ENCODE measurements at places on chromosomes 1 and 21. TPM values are rescaled to one million over a fixed set of nuclear protein-coding genes. Genes with fewer than 3 reads are reported as not detected.

The PCAT6 gene
- 1.0 TPM for total RNA-seq

The PTGER3 gene
- 62.9 TPM for total RNA-seq

The TNFRSF4 gene
- 305 TPM for total RNA-seq

The TMEM240 gene
- total RNA-seq, result 1.6 TPM

The RNF187 gene
- total RNA-seq, result 69.5 TPM

The OR2L5 gene
- not detected for total RNA-seq

The SYT2 gene
- total RNA-seq, result not detected

The VHLL gene
- total RNA-seq, result not detected

DNA sequence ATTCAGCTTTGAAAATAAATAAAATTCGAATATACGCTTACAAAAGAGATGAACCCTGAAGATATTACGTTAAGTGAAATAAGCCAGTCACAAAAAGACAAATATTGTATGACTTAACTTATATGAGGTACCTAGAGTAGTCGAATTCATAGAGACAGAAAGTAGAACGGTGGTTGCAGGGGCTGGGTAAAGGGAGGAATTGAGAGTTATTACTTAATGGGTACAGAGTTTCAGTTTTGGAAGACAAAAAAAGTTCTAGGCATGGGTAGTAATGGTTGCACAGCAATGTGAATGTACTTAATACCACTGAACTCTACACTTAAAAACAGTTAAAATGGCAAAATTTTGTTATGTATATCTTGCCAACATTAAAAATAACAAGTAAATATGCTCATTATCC lies 48.6 kb upstream of the ZNHIT6 start:
- no peak overlapping the region for H3K4me3 ChIP-seq
- no peaks in the 10 kb centered on the region for H3K27me3 ChIP-seq
- no peak for DNase-seq
- no peak overlapping the region for H3K27ac ChIP-seq
- H3K4me1 ChIP-seq, result no peaks in the 10 kb centered on the region

- H3K27ac ChIP-seq, result no peak overlapping the region
- peaks cover 12% of the 10 kb centered on the region for H3K4me1 ChIP-seq
- H3K36me3 ChIP-seq, result no peaks in the 10 kb centered on the region
- no peak overlapping the region for H3K4me3 ChIP-seq
- H3K27me3 ChIP-seq, result peaks cover 31% of the 10 kb centered on the region
- DNase-seq, result no peak
Observed at GRCh38 chr1:164726235-164726634, 167.3 kb downstream of the PBX1 start.

- H3K4me3 ChIP-seq, result no peak overlapping the region
- H3K4me1 ChIP-seq, result no peaks in the 10 kb centered on the region
- no peaks in the 10 kb centered on the region for H3K36me3 ChIP-seq
Observed at GRCh38 chr1:47507881-47508701, 70.2 kb downstream of the FOXD2 start.

DNA sequence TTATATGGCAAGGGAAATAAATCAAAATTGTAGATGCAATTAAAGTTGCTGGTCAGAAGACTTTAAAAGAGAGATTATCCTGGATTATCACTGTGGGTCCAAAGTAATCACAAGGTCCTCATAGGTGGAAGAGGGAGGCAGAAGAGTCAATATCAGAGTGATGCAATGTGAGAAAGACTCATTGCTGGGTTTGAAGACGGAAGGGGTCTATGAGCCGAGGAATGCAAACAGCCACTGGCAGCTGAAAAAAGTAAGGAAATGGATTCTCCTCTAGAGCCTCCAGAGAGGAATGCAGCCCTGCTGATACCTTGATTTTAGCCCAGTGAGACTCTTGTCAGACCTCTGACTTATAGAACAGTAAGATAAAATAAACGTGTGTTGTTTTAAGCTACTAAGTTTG lies 59.8 kb upstream of the MUTYH start:
- no peaks in the 10 kb centered on the region for H3K27me3 ChIP-seq
- H3K4me1 ChIP-seq, result peaks cover 7% of the 10 kb centered on the region
- no peaks in the 10 kb centered on the region for H3K36me3 ChIP-seq
- no peak overlapping the region for H3K27ac ChIP-seq
- no peak overlapping the region for H3K4me3 ChIP-seq
- no peak for DNase-seq

GRCh38 chr1:203052601-203053000 lies 26.3 kb downstream of the PPFIA4 start:
- H3K4me1 ChIP-seq, result no peaks in the 10 kb centered on the region
- H3K4me3 ChIP-seq, result no peak overlapping the region
- no peaks in the 10 kb centered on the region for H3K36me3 ChIP-seq
- H3K27me3 ChIP-seq, result peaks cover 17% of the 10 kb centered on the region
- no peak for DNase-seq

DNA sequence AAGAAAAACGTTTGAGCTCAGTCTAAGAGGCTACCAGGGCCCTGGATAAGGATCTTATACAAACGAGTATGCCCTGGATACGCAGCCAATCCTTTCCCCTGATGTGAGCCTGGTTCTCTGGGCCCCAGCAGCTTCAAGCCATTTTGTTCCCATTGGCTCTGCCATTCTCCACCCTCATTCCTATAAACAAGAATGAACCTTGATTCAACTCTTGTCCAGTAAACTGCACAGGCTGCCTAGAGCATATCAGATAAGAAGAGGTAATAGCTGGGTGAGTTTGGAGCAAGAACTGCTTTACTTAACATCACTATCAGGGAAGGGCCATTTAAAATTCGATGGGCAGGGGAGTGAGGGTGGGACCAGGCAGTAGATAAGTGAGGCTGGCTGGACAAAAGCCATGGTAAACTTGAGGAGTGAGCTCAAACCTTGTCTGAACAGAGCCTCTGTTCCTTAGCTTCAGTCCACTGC lies 11.3 kb downstream of the BTG2 start:
- H3K36me3 ChIP-seq, result peaks cover 5% of the 10 kb centered on the region
- no peaks in the 10 kb centered on the region for H3K27me3 ChIP-seq
- H3K27ac ChIP-seq, result no peak overlapping the region
- no peak for DNase-seq

DNA sequence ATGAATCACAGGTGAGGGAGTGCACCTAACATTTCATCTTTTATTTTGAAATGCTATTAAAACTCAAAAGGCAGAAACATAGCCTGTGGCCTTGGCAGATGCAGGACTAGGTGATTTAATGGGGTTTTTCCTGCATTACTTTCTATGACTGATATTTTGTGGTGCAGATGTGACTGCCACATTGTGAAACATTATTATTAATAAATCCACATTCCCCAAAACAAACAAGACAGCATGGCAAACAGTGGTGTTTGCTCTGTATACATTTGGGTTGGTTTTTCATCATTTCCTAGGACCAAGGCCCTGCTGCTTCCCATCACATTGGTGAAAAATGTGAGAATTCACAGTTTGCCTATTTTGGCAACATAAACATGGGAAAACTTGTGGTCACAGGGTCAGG lies 247.6 kb upstream of the SGIP1 start:
- H3K4me1 ChIP-seq, result peaks cover 68% of the 10 kb centered on the region
- peaks cover 21% of the 10 kb centered on the region for H3K36me3 ChIP-seq

GRCh38 chr1:32111789-32112188 lies 3.9 kb downstream of the KPNA6 start:
- no peak overlapping the region for H3K27ac ChIP-seq
- peak overlapping the region; percentile 1 for H3K4me3 ChIP-seq
- H3K36me3 ChIP-seq, result no peaks in the 10 kb centered on the region
- no peak for DNase-seq
- peaks cover 46% of the 10 kb centered on the region for H3K4me1 ChIP-seq
- H3K27me3 ChIP-seq, result no peaks in the 10 kb centered on the region

DNA sequence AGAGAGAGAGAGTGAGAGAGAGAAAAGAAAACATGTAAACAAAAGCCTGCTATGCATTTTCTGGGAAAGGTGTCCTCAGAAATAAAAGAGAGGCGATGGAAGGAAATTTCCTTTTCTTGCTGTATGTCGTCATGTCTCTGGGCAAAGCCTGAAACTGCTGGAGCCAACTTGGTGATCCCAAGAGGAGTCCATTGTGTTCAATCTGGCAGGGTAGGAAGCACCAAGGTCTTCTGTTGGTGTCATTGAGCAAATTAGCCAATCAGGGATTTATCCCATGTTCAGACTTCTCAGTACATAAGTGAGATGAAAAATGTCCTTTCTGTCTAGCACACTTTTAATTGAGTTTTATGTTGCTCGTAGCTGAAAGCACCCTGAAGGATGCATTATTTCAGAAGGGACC lies 260.0 kb upstream of the KAZN start:
- H3K4me1 ChIP-seq, result no peaks in the 10 kb centered on the region
- peaks cover 14% of the 10 kb centered on the region for H3K27me3 ChIP-seq
- no peaks in the 10 kb centered on the region for H3K36me3 ChIP-seq

DNA sequence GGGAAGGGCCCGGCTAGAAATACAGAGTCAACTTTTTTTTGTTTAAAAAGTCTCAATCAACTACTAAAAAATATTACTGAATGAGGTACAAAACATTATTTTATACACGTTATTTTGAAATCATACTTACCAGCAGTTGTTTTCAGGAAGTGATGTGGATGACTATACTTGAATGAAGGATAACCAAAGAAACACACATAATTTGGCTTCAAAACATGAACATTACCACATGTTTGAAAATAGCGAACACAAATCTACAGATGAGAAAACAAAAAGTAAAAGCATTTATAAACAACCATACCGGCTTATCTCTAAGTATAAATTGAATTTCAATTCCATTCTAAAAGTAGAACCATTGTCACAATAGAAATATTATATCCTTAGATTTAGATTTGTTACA lies 9.0 kb downstream of the DBT start:
- no peak for DNase-seq
- H3K27me3 ChIP-seq, result no peaks in the 10 kb centered on the region
- H3K36me3 ChIP-seq, result peaks cover 4% of the 10 kb centered on the region
- no peak overlapping the region for H3K4me3 ChIP-seq
- H3K27ac ChIP-seq, result no peak overlapping the region

- no peak overlapping the region for H3K27ac ChIP-seq
- H3K4me3 ChIP-seq, result no peak overlapping the region
- peaks cover 8% of the 10 kb centered on the region for H3K27me3 ChIP-seq
Observed at GRCh38 chr1:171969813-171970212, 128.5 kb downstream of the DNM3 start.

GRCh38 chr21:33232291-33233034 lies 2.7 kb downstream of the IFNAR2 start:
- H3K4me1 ChIP-seq, result peaks cover 61% of the 10 kb centered on the region
- no peak for DNase-seq

DNA sequence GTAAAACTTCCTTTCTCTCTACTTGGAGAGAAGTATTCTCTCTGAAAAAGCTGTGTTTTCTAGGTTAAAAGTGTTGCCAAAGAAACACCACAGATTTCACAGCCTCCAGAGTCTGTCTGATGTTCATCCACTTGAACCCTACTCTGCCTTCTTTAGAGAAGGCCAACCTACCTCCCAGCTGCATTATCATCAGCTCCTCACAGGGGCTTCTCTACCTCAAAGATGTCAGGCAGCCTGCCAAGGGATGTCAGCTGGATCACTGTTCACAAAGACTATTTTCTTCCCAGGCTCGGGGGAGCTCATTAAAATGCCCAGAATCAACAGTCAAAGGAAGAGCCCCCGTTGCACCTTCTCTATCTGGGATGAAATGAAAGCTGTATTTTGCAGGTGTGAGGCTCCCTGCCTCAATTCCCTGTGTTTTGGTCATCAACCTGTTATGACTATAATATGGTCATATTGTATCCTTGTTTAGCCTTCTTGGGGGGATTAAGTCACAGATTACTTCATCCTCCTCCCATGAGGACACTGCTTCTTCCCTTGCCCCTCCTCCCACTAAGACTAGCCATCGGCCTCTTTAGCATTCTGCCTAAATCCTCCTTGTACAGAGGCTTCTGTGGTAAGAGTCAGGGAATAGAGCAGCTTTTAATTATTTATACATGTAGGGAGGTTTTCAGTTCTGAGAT lies 25.7 kb downstream of the ANGPTL7 start:
- no peaks in the 10 kb centered on the region for H3K4me1 ChIP-seq
- no peak overlapping the region for H3K27ac ChIP-seq
- no peaks in the 10 kb centered on the region for H3K27me3 ChIP-seq
- H3K36me3 ChIP-seq, result peaks cover 39% of the 10 kb centered on the region
- no peak overlapping the region for H3K4me3 ChIP-seq

- H3K36me3 ChIP-seq, result no peaks in the 10 kb centered on the region
- peaks cover 9% of the 10 kb centered on the region for H3K4me1 ChIP-seq
- no peak overlapping the region for H3K4me3 ChIP-seq
- H3K27ac ChIP-seq, result no peak overlapping the region
- H3K27me3 ChIP-seq, result no peaks in the 10 kb centered on the region
Observed at GRCh38 chr1:6471086-6471969, 5.4 kb upstream of the TNFRSF25 start.

GRCh38 chr1:91428182-91428798 lies 23.7 kb upstream of the HFM1 start:
- no peak overlapping the region for H3K27ac ChIP-seq
- H3K4me1 ChIP-seq, result no peaks in the 10 kb centered on the region
- H3K4me3 ChIP-seq, result no peak overlapping the region

DNA sequence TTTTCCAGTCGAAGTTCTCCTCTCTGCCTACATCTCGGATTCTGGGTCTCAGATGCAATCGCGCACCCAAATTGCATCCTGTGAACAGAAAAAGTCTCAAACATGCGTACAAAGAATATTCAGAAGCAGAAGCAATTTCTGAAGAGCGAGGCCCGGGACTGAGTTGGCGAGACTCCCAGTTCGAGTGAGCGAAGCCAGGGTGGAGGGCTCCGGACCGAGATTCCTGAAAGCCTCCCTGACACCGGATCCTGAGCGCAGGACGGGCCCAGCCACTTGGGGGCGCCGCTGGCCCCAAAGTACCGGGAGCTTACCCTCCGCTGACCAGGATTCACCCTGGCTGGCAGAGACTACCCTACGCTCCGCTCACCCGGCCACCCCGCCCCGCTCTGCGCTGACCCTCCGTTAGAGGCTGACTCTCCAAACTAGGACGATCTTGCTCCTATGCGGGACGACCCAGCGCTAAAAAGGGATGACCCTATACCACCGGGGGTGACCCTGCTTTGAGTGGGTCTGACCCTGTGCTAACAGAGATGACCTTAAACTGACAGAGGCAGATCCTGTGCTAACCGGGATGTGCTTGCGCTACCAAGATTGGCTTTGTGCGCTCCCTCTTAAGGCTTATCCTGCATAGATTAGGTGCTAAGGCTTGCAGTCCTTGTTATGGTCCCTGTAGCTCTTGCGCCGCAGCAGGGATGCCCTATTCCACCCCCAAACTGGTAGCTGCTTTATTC lies 12.1 kb downstream of the FOXD2 start:
- H3K27me3 ChIP-seq, result peaks cover 73% of the 10 kb centered on the region
- H3K27ac ChIP-seq, result no peak overlapping the region
- no peaks in the 10 kb centered on the region for H3K36me3 ChIP-seq
- H3K4me3 ChIP-seq, result no peak overlapping the region

- peaks cover 32% of the 10 kb centered on the region for H3K27me3 ChIP-seq
- no peaks in the 10 kb centered on the region for H3K36me3 ChIP-seq
- H3K27ac ChIP-seq, result no peak overlapping the region
- H3K4me1 ChIP-seq, result no peaks in the 10 kb centered on the region
- no peak overlapping the region for H3K4me3 ChIP-seq
Observed at GRCh38 chr1:94734963-94735901, 84.9 kb upstream of the SLC44A3 start.

All from natural killer cell treated with Interleukin-12 subunit alpha and Interleukin-12 subunit beta and Interleukin-15 and Interleukin-18, amount 100 ng/mL, for 72 hours (primary cell).